ENCODE measurements at places on chromosomes 5 and 9.

DNA sequence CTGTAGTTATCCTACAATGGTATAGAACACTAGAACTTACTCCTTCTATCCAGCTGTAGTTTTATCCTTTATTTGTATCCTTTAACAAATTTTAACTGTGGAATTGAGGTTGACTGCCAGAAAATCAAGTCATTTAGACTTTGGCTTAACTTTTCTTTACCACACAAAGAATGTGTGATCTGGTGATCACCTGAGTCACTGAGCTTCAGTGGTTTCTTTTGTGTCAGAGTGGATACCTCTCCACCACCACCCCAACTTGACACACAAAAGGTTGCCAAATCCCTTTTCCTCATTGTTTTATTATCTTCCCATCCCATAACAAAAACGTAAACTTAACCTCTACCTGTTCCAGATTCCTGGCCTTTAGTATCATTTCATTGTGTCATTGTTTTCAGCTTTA is 5.5 kb downstream of the OTULIN start:
- no peak for DNase-seq

DNA sequence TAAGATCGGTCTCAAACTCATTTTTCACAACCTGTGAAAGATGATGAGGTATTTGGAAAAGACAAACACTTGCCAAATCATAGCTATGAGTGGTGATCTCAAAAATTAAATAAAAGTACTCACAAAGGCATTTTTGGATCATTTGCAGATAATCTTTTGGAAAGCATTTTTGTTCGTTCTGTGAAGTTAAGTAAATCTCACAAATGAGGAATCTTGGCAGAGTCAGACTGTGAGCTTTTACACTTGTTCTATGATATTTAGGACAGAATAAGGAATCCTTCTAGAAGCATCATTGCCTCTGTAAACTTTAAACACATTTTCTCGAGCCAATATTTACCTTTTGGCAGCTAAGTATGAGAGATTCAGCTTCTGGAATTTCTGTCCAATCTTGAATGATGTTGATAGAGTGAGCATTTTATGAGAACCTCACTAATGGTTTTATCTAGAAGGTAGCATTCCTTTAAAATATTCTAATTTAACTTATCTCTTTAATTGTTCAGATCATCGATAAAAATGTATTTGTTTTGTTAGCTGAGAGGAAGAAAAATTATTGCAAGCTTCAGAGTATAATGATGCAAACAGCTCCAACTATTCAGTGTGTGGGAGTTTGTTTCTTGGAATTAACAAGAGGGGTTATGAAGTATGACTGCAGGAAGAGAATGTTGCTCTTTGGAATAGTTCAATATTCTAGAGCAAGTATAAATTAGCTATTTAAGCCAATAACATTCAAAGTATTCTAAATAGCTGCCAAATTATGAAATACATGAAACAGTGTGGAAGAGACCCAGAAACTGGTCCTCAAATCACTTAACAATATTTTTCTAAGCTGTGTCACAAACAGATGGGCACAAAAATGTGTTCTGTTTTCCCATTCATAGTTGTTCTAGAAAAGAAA is 48.6 kb upstream of the SLCO6A1 start:
- DNase-seq: no peak

DNA sequence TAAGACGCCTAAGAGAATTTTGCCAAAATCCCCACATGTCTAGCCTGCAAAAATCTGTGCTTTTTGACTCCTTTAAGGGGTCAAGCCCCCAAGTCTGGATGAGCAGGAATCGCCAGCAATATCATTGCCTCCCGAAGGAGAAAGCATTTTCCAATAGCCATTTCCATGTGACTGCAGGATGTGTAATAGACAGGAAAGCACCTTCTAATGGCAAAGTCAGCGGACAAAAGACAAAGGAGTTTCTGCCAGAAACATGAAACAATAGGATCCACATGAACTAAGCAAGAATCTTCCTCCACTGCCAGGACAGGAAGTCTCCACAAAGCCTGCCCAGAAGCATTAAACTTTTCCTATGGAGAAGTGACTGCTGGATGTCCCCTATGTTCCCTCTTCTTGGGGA is 177.1 kb upstream of the PCSK5 start:
- DNase-seq: no peak

- no peak for DNase-seq
Observed at GRCh38 chr5:159021901-159022556, 77.7 kb downstream of the EBF1 start.

- DNase-seq: no peak
Observed at GRCh38 chr5:149040421-149040820, 22.4 kb downstream of the SH3TC2 start.

DNA sequence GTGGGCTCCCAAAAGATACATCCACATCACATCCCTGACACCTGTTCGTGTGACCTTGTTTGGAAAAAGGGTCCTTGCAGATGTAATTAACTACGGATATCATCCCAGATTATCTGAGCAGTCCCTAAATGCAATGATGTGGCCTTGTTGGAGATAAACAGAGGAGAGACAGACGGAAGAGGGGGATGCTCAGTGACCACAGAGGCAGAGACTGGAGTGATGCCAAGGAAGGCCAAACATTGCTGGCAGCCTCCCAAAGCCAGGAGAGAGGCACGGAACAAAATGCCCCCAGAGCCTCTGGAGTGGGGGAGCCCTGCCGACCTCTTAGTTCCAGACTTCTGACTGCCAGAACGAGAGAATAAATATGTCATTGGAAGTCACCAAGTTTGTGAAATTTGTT is 15.0 kb upstream of the VAV2 start:
- DNase-seq: no peak

DNA sequence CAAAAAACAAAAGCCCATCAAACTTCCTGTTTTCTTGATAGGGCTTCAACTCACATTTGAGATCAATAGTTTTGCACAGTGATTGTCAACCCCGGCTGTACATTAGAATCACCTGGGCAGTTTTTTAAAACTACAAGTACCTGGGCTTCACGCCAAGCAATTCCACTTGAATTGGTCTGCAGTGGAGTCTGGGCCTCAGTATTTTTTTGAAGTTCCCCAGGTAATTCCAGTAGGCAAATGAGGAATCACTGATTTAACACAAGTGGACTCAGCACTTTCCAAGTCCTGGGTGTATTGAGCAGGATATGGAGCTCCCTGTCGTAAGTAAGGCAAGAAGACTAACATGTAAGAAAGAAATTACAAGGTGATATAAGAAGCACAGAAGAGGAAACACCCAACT is 14.8 kb upstream of the SMIM15 start:
- DNase-seq: no peak

GRCh38 chr9:131349522-131349880 is 44.4 kb upstream of the PRRC2B start:
- DNase-seq: no peak

DNA sequence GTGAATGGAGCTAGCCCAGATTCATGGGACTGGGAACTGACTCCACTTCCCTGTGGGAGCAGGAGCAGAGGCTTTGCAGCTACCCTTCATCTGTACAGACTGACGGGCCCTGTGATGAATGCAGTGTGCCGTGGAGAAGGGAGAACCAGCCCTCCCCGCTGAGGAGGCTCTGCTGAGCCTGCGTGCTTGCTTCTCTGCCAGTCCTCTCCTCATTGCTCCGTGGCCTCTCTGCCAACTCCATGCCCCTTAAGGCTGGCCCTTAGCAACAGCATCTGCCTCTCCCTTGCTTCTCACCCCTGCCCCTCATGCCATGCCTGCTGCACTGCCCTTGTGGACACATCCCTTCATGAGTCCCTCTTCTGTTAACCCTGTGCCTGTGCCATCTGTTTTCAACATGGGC is 53.6 kb downstream of the GADD45G start:
- DNase-seq: no peak

- no peak for DNase-seq
Observed at GRCh38 chr9:21777701-21778100, 24.7 kb upstream of the MTAP start.

- DNase-seq: no peak
Observed at GRCh38 chr9:111945216-111945615, 48.6 kb downstream of the UGCG start.

DNA sequence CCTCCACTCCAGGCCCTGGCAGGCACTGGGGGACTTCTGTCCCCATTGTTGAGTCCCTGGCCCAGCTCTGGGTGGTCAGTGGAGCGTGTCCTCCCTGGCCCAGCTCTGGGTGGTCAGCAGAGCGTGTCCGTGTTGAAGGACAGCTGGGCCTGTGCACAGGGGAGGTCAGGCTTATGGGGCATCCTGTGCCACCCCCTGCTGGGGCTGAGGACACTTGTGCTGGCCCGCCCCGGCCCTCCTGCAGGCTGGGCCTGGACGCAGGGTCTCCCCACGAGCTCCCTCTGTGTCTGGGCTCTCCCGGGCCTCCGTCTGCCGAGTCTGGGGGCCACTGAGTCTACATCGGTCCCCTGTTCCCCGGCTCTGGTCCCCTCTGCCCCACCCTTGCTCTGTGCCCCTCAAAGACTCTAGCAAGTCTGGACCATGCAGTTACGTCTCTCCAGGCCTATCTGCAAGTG is 11.5 kb upstream of the CLIC3 start:
- no peak for DNase-seq

DNA sequence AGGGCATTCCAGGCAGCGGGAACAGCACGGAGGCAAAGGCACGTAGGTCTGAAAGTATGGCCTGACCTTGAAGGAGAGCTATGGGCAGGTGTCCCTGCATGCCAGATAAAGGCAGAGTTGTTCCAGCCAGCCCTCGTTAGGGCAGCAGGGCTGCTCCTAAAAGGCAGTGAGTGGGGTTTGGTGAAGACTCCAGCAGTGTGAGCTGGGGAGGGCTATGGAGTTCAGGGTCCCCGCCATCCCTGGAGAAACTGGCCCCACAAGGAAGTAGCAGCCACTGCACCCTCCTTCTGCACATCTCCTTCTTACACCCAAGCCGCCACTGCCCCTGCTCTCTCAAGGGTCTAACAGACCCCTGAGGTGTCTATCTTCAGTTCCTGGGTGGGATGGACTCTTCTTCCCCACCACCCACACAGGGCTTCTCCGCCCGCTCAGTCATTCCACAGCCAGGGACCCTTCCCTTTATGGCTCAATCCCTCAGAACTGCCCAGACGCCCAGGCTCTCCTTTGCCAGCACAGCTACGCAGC is 1.4 kb downstream of the AKNA start:
- no peak for DNase-seq

DNA sequence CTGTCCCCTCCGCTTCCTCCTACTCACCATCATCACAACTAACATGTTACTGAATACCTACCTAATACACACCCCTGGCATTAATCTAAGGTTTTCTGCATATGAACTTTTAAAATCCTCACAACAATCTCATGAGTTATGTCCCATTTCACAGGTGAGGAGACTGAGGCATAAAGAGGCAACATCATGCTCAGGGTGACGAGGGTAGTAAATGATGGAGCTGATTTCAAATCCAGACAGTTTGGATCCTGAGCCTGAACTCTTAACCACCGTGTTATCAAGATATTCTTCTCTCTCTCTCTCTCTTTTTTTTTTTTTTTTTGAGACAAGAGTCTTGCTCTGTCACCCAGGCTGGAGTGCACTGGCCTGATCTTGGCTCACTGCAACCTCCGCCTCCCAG is 12.9 kb upstream of the EEIG1 start:
- no peak for DNase-seq

DNA sequence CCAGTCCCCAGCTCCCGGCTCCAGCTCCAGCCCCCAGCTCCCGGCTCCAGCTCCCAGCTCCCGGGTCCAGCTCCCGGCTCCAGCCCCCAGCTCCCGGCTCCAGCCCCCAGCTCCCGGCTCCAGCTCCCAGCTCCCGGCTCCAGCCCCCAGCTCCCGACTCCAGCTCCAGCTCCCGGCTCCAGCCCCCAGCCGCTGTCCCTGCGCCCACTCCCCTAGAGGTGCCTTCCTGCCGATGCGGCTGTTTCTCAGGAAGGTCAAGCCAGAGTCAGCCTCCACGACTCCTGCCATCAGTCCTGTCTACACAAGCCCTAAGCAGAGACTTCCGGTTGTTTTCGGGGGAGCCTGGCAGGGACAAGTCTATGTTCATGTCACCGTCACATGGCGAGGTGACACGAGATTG is 74.8 kb downstream of the ZNF354C start:
- no peak for DNase-seq

GRCh38 chr5:161165998-161166660 is 314.1 kb upstream of the ATP10B start:
- DNase-seq: no peak

DNA sequence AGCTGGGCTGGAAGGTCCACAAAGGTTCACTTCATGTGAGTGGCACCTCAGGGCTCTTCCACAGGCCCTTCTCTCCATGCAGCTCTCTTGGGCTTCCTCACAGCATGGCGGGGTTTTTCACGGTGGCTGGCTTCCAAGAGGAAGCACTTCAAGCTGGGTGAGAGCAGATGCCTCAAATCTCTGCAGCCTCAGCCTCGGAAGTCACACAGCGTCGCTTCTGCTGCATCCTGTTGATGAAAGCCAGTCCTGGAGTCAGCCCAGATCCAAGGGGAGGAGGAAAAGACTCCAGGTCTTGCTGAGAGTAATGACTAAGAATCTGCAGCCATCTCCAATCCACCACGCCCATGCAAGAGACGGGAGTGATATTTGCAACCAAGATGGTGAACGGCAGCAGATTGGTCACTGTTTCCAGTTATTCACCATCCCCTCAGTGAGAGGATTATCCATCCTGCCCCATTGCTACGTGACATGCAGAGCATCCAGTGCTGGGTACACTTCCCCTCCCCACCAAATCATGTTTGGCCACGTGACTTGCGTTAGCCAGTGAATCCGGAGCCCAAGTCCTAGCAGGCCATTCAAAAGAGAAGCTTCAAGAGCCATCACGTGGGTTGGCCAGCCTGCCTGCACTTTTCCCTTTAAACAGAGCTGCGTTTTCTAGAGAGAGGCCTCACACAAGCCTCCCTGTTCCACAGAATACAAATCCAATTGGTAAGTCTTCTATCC is 173.9 kb downstream of the C9orf50 start:
- DNase-seq: no peak

- no peak for DNase-seq
Observed at GRCh38 chr5:149796030-149796429, 65.9 kb downstream of the PPARGC1B start.

- no peak for DNase-seq
Observed at GRCh38 chr9:25684321-25684720, 6.1 kb upstream of the TUSC1 start.

All from esophagus squamous epithelium (tissue), 5 donors.